ENCODE measurements at places on chromosomes 11 and 22. TPM values are rescaled to one million over a fixed set of nuclear protein-coding genes. Genes with fewer than 3 reads are reported as not detected.

DNA sequence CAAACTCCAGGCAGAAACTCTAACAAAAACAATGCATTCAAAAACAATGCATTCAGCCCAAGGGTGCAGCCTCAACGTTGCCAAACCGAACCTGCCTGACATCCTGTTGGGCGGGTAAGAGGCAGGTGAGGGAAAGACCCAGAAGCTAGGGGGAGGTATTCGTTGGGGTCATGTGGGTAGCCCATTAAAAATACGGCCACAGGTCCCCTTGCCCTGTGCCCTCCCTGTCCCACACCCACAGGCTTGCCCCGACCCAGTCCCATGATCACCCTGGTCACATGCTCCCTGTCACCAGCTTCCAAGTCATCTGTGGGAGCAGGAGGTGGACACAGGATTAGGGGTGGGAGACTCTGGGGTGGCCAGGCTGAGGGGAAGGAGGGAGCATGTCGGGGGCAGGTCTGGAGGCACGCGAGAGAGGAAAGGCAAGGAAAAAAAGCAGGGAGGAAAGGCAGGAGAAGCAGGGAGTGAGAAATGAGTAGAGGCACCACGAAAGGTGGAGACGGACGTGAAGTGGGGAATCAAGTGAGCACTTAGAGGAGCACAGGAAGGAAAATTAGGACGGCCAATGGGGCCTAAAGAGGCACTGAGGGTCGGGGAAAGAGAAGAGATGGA lies 683 bp downstream of the PLA2G6 start:
- no peak for DNase-seq

The ROBO3 gene
- 20.4 TPM for total RNA-seq

- no peak for DNase-seq
Observed at GRCh38 chr11:61976420-61976800, 9.0 kb upstream of the FTH1 start.

GRCh38 chr22:37381489-37381888 lies 45.8 kb downstream of the ELFN2 start:
- DNase-seq, result no peak

DNA sequence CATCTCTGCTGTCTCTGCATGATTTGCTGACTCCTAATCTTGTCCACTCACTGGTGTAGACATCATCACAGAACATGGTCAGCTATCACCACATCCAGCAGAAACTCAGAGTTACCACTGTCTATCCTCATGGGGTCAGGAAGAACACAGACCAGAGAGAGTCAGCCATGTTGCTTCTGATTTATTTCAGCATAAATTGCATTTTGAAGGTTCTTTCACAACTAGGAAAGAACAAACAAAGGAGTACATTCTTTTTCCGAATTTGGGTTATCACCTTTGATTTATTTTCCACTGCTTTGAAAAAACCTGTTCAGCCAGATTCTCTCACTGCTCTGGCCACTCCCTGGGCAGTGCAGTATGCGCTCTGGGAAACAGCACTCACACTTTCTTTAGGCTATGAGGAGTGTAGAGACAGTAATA lies 172.0 kb upstream of the MTMR2 start:
- DNase-seq, result no peak

DNA sequence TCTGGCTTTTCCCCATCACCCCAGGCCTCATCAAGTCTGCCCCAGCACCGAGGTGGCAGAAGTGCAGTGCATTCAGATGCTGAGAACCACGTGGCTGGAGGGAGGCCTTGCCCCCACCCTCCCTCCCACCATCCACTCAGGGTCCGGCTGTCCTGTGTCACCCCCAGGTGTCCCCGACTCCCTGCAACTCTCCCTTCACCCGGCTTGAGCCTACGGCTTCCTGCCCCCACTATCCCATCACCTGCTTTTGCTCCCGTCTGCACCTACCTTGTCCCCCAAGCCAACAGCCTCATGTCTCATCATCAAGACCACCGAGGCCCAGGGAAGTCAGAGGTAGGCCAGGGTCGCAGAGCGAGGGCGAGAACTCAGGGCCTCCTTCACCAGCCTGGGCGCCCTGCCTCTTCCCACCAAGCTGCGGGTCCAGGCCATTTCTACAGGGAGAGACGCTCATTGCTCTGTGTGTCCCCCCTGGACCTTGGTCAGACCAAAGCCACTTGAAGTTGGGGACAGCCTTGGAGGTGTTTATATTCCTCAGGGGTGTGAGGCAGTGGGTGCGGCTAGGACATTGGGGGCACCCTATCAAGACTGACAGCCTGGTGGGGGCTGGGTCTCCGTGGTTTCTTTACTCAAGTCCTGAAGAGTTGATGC lies 66.2 kb upstream of the CCND1 start:
- no peak for DNase-seq

The HTATIP2 gene
- 52.8 TPM for total RNA-seq

The APOL4 gene
- 0.53 TPM for total RNA-seq

DNA sequence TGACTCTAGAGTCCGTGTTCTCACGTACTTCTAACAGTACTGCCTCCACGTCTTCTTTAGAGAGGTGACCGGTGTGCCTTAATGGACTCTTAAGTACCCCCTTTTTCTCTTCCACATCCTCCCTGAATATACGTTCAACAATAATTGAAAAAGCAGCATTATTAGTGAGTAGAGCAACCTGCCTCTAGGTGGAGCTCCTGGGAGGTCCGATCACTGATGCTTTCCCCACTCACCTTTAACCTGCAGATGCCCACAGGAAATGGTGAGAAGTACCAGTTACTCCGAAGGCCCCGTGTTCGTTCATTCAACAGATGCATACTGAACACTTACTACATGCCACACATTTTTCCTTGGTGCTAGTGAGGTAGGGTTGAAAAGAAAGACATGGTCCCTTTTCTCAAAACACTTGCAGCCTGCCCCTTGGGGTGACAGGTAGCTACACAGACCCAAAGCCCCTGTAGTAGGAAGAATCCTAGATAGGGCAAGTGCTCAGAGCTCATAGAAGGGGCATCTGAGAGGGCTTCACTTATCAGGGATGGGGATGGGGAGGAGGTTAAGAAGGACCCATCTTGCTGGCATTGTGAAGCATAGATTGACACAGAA lies 72.7 kb downstream of the FEZ1 start:
- no peak for DNase-seq

- no peak for DNase-seq
Observed at GRCh38 chr11:61141601-61142028, 19.6 kb downstream of the VPS37C start.

GRCh38 chr11:126482586-126483108 lies 127.2 kb downstream of the ST3GAL4 start:
- DNase-seq, result no peak

GRCh38 chr22:41982865-41983264 lies 13.6 kb downstream of the SEPTIN3 start:
- no peak for DNase-seq

DNA sequence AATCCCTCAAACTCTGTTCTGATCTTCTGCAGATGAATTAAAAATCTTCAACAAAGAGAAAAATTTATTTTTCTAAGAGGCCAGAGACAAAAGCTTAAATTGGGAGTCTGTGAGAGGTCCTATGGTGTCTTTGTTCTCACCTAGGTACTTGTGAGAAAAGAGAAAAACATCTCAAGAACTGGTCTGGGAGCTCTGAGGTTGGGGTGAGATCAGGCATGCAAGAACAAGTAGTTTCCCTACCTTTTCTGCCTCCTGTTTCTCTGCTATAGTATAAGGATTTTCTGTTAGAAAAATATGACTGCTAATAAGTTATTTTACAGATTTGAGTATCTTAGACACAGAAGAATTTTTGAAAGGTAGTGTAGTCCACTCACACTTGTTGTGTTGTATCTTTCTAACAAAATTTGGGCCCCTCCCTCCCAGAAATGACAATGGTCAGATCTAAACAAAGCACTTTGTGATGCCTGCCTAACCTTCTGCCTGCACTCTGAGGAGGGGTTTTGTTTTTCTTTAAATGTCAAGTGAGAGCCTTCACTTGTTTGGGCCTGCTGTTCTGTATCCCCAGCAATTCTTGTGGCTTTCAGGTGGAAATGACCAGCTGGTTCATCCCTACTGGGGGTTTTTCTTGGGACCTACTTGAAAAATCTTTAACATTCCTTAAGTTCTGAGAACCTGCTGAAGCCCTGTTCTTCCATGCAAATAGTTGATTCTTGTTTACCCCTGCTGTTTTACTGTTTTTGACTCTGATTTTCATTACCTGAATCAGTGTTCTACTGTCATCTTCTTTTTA lies 13.6 kb upstream of the OR51S1 start:
- no peak for DNase-seq

The AMPD3 gene
- 3.4 TPM for total RNA-seq

The INS gene
- not detected for total RNA-seq

The LDLRAD3 gene
- total RNA-seq, result 9.5 TPM

The CHRNA10 gene
- total RNA-seq, result 0.33 TPM

The CREB3L1 gene
- total RNA-seq, result 1.9 TPM

The CCDC15 gene
- 2.6 TPM for total RNA-seq

- no peak for DNase-seq
Observed at GRCh38 chr11:113684496-113684895, 21.6 kb downstream of the TMPRSS5 start.

The C1QTNF5 gene
- total RNA-seq, result 101 TPM

DNA sequence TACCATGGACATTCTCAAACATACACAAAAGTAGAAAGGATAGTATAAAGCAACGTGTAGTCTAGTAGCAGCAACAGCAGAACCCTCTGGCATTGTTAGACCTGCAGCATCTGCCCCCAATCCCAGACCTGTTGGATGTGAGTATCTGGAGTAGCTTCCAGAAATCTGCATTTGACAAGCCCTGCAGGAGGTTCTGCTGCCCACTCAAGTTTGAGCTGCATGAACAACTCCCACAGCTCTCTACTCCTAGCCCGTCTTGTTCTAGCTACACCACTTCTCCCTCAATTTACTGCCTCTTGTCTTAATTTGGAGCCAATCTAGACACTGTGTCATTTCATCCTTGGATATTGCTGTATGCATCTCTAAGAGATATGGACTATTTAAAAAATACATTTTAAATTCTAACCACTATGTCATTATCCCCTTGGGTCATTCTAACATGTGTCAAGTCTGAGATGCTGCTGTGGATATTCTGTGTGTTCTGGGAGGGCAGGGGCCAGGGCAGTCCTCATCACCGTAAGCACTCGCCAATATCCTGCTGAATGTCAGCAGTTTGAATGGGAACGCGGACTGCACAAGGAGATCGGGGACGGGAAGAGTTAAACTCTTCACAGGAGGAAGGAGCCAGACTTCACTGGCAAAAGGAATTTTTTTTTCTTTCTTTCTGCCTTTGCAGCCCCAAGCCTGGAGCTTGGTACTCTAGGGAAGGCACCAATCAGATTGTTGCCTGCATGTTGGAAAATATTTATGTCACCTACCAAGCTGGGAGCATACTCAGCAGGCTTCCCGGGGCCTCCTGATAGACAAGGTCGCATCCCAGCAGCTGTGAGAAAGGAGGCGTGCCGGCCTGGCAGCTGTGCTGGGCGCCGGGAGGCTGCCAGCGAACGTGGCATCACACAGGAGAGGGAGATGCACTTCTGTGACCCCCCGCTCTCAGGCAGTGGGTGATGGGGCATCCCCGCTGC lies 429.0 kb downstream of the MIAT start:
- DNase-seq, result no peak

GRCh38 chr22:40258017-40258416 lies 80.3 kb downstream of the TNRC6B start:
- DNase-seq, result no peak

- DNase-seq, result no peak
Observed at GRCh38 chr22:32720924-32721323, 80.6 kb upstream of the TIMP3 start.

DNA sequence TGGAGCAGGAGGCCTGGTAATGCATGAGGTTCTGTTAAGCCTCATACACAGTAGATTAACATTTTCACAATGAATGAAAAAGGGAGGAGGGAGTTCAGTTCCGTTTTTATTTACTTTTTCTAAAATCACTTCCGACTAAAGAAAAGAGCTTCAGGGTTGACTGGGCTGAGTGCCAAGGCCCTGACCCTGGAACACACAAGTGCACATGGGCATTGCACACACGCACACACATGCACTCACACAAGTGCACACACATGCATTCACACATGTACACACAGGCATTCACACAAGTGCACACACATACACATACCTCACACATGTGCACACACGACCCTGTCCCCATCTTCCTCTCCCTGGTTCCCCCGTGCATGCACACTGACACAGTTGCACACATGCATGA lies 303.3 kb downstream of the BRD1 start:
- no peak for DNase-seq

The CTR9 gene
- total RNA-seq, result 46.3 TPM

The SLC35F2 gene
- 63.5 TPM for total RNA-seq

DNA sequence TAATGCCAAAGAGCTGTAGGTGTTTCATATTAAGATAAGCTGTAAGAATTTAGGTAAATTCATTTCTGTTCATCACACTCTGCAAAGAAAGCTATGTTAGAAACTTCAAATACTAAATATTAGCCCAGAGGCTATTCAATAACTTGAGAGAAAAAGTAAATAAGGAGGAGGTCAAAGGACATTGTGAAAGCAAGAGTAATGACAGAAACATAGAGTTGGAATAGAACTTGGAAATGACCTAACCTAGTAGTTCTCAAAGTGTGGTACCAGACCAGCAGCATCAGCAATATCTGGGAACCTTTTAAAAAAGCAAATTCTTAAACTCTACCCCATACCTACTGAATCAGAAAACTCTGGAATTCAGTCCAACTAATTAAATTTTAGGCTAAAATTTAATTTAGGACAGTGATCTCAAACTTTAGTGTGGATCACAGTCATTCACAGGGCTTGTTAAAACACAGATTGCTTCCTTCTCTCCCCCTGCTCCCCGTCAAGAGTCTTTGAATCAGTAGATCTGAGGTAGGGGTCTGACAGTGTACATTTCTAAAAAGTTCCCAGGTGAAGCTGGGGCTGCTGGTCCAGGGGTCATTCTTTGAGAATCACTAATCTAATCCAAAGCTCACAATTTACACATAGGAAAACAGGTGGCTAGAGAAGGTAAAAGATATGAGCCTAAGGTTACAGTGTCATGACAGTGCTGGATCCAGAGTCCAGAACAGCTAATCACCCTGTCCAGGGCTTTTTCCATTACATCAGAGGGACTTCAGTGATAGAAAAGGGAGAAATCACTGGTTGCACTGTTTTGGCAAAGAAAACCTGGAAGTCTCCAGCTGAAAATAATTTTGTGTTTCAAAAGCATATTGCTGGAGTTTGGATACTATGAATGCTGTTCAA lies 241.1 kb downstream of the SOX6 start:
- no peak for DNase-seq

GRCh38 chr11:23217072-23217471 lies 356.8 kb upstream of the CCDC179 start:
- no peak for DNase-seq

The TNNI2 gene
- total RNA-seq, result not detected

All from pulmonary artery endothelial cell (primary cell).